ENCODE measurements at places on chromosomes 5 and 9.

GRCh38 chr9:99154356-99154755, 49.4 kb downstream of the TGFBR1 start:
- no peak for DNase-seq

GRCh38 chr5:127519527-127519926, 2.1 kb downstream of the PRRC1 start:
- no peak for DNase-seq

DNA sequence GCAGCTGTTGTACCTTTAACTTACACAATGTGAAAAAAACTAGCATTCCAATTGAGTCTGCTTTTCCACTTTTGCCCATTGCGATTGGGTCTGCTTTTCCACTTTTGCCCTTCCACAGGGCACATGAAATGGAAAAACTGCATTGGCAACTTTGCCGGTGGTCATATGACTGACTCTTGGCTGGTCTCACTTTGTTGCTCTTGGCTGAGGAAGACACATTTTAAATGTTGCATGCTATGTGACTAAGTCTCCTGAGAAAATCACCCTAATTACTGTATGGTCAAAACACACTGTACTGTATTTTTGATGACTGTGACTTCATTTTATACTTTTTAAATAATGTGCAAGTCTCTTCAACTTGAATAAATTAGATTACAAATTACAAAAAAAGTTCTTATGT, 1.6 kb upstream of the OXCT1 start:
- no peak for DNase-seq

GRCh38 chr9:131347376-131348020, 46.4 kb upstream of the PRRC2B start:
- no peak for DNase-seq

DNA sequence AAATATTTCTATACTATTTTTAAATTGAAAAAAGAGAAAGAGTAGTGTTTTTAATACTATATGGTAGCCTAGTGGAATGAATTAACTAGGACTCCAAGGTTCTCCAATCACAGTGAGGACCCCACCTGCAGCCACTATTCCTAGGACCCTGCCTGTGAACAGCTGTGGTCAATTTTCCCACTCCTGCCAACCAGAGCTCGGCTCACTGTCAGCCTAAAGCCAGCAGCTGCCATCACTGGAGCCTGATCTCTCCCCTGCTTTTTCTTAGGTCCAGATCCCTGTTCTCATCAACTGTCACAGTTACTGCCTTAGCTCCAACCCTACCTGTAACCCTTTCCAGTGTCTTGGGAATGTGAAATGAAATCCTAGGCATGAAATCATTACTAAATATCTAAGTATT, 25.3 kb downstream of the ARSB start:
- no peak for DNase-seq

DNA sequence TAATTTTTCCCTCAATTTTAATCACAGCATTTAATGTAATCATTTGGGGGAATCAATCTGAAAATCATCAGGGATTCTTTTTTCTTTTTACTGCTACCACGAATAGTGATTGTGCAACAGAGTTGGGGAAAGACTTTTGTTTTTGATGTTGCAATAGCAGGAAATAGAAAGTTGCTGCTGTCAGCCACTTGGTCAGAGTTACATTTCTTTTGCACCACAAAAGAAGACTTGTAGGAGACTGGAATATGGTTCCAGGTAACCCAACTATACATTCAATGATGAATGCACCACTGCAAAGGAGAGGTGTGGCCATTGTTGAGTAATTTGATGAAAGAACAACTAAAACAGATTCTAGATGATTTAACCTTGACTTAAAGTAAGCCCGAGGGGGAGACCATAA, 46.3 kb upstream of the PALM2AKAP2 start:
- DNase-seq: peak; percentile 73

GRCh38 chr5:88787856-88788255, 95.1 kb downstream of the MEF2C start:
- DNase-seq: peak; percentile 60

All from RWPE1 (cell line).